Stimulated activated CD8-positive, alpha-beta memory T cell treated with anti-CD3 and anti-CD28 coated beads, Interleukin-15, amount 100 ng/mL, for 48 hours (primary cell): ENCODE measurements at places on chromosomes 13 and 19.

- DNase-seq, result peak; percentile 10
Observed at GRCh38 chr13:25037057-25037813, 58.7 kb upstream of the PABPC3 start.

GRCh38 chr13:111662451-111662850 lies 342.0 kb downstream of the TEX29 start:
- no peak for DNase-seq

- no peak for DNase-seq
Observed at GRCh38 chr13:60112771-60113170, 51.0 kb downstream of the DIAPH3 start.

GRCh38 chr19:1847684-1848398 lies 442 bp downstream of the REXO1 start:
- no peak for DNase-seq

DNA sequence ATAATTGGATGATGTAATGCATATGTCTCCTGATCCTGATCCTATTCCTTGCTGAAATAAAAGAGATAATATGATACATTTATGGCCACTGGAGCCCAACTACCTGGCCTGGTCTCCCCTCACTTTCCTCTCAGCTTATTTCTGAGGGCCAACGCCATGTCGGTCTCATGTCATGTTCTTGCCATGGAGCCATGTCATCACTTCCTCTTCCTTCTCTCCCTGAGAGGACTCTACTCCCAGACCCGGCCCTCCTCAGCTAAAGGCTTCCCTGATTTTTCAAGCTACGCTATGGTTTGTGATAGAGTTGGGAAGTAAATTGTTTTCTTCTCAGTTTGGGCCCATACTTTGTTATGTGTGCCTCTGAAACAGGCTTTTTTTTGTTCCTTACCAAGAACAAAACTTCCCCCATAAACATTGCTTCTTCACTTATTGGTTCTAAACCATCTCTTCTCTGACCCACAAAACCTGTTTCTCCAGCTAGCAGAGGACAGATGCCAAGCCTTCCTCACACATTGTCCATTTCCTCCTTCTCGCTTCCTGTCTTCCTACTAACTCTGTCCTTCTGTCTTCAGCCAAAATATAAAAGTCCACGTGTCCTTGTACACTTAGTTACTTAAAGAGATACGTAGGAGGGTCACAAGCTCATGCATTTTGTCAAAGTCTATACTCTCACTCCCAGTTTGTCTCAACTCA lies 319.9 kb upstream of the DACH1 start:
- DNase-seq, result no peak

DNA sequence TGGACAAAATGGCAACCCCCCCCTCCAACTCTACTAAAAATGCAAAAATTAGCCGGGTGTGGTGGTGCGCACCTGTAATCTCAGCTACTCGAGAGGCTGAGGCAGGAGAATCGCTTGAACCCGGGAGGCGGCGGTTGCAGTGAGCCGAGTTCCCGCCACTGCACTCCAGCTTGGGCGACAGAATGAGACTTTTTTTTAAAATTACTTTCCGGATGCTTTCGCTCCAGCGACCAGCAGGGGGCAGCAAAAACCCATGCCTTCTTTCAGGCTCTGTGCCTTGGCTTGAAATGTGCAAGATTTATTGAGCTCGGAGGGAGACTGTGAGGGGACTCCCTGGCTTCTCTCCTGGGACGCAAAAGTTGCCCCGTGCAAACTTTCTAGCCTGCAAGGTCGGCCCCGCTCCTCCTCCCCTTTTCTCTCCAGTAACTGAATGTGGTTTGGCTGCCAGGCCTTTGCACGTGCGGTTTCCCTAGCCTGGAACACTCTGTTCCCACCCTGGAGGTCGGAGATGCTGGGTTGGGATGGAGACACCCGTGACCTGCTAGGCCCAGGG lies 61.4 kb upstream of the NFIC start:
- DNase-seq, result peak; percentile 46

- no peak for DNase-seq
Observed at GRCh38 chr13:81738364-81738763, 1397.4 kb upstream of the SPRY2 start.

- no peak for DNase-seq
Observed at GRCh38 chr13:32430018-32430747, 2.3 kb upstream of the N4BP2L1 start.

DNA sequence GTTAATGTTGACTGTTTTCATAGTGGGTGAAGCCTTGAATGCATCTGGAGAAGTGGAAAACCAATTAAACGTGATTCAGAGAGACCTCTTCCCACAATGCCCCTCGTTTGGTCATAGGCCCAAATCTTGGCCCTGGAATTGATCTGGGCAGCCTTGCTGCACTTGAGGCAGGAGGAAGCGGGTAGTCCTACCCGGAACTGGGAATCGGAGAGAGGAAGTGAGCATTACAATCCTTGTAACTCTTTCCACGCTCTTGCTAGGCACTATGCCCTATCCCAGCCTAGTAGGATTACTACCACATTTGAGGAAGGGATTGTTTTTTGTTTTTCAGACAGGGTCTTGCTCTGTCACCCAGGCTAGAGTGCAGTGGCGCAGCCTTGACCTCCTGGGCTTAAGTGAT lies 3.6 kb downstream of the KCNK6 start:
- no peak for DNase-seq

DNA sequence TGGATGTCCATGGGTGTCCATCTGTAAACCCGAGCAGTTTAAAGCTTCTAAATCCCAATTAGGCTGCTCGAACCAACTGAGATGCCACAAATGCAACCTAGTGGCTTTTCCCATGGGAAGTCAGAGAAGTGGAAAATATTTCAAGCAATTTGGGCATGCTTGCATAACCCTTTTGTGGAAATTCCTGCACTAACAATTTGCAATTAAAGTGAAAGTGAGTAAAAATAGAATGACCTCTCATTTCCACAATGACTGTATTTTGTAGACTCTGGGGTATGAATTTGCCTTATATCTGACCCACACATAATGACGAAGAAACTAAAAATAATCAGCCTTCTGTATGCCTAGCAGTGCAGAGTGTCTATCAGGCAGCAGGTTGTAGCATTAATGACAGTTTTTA lies 91.8 kb upstream of the TSC22D1 start:
- no peak for DNase-seq

DNA sequence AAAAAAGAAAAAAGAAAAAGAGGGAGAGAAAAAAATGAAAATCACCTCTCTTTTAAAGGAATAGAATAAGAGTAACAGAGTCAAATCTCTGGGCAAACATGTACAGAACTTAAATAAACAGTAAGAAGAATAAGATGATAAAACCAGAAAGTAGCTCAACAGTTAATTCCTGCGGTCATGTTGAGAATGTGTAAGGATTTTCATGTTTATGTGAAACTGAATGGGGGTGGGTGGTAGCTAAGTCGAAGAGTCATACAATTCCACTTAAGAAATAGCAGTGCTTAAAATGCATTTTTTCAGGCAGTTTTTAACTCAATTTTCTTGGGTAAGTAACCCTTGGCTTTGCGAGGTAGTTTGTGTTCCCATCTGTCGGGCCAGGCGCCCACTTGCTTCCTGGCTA lies 60.9 kb downstream of the PEX11G start:
- DNase-seq, result no peak

DNA sequence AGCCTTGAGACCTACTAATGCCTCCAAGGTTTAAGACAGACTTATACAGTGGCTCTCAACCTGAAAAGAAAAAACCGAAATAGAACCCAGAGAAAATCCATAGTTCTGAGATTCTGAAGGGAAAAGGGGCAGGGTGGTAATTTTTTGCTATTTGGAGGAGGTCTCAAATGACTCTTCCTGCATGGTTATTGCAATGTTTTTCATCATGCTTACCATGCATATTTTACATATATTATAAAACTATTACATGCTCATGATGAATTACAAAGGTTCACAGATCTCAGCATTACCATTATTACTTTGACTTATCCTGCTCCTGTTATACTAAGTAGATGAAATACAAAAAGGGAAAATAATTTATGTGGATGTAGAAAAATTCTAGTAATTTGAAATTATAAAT lies 47.6 kb downstream of the N4BP2L2 start:
- DNase-seq, result no peak

- peak; percentile 18 for DNase-seq
Observed at GRCh38 chr19:45179072-45179891, 698 bp downstream of the BLOC1S3 start.

- no peak for DNase-seq
Observed at GRCh38 chr19:2546128-2547032, 70.5 kb downstream of the GADD45B start.

- no peak for DNase-seq
Observed at GRCh38 chr13:63010072-63010658, 1594.5 kb upstream of the PCDH20 start.

- DNase-seq, result no peak
Observed at GRCh38 chr19:7662657-7663056, 6.2 kb upstream of the RETN start.

DNA sequence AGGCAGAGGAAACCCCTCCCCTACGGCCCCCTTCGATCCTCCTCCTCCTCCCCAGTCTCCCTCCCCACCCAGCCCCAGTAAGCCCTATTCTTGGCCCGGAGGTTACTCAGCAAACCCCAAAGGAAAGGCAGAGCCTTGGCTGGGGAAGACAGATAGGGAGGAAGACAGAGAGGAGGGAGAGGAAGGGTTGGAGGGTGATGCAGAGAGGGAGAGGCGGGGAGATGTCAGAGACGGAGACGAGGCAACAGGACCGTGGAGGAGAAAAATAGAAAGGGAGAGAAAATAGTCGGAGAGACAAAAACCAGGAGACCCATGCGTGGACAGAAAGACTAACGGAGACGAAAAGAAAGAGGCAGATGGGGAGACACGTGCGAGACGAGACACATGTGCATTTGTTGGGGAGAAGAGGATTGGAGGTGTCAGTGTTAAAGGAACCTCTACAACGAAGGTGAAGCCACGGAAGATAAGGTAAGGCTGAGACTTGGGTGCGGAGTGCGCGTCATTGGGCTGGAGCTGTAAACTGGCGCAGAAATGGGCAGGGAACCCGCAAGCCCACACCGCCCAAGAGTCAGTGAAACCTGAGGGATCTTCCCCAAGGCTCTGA lies 2.9 kb downstream of the TGFB1 start:
- DNase-seq, result no peak

GRCh38 chr19:18074192-18074591 lies 12.5 kb downstream of the IL12RB1 start:
- no peak for DNase-seq

DNA sequence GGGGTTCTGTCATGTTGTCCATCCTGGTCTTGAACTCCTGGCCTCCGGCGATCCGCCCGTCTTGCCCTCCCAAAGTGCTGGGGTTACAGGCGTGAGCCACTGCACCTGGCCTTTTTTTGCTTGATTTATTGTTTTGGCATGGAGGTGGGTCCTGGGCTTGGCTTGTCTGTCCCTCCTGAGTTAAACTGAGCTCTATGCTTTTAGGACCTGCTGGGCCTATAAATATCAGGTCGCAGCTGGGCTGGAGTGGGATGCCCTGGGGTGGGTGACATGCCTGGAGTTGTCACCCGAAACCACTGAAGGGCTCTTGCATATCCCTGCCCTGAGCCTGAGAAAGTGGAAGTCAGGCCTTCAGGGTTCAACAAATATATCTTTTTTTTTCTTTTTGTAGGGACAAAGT lies 5.5 kb downstream of the ARRDC5 start:
- DNase-seq, result no peak

DNA sequence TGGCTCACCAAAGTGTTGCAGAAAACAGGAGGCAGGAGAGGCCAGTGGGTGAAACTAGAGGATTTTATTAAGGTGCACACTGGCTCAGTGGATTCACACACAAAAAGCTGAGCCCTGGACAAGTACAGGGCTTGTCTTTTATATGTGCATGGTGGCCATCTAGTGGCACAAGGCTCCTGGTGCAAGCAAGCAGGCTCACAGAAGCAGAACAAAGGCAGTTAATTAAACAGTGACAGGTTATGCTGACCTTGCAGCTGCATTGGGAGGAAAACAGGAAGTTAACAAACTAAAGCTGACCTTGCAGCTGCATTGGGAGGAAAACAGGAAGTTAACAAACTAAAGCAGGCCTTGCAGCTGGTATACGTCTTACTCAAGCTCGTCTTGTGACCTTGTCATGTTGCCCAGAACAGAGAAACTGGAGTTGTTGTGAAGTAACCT lies 65.3 kb upstream of the ZNF681 start:
- no peak for DNase-seq

GRCh38 chr13:71320452-71320851 lies 546.6 kb downstream of the DACH1 start:
- no peak for DNase-seq

DNA sequence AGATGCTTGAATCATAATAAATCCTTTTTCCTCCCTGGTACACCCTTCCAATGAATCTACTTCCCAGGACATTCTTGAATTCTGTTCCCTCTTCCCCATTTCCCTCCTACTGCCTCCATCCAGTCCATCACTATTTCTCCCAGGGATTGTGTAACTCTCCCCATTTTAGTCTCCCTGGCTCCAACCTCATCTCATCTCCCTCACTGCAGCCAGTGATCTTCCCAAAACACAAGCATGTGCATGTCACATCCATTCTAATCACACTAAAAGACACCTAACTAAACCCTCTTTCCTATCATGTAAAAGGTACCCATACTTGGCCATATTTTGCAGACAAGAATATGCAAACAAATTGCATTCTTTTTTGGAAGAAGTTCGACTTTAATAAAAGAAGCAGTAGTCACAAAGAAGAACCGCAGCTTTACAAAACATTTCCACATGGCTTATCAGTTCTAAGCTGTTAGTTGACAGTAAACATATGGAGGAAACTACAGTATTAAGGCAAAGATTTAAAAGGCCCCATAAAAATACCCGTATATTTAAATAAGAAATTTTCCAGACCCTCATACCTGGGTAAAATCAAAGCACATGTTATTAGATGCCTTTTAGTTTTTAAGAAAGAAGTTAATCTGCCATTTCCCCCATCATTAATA lies 111.0 kb downstream of the KCTD12 start:
- DNase-seq, result no peak

GRCh38 chr19:14407605-14408484 lies 11.3 kb downstream of the DDX39A start:
- DNase-seq, result no peak

- no peak for DNase-seq
Observed at GRCh38 chr19:36125557-36125956, 10.3 kb downstream of the TBCB start.

- DNase-seq, result no peak
Observed at GRCh38 chr13:34207872-34208271, 389.9 kb downstream of the RFC3 start.

GRCh38 chr19:55355213-55355821 lies 798 bp upstream of the COX6B2 start:
- no peak for DNase-seq

DNA sequence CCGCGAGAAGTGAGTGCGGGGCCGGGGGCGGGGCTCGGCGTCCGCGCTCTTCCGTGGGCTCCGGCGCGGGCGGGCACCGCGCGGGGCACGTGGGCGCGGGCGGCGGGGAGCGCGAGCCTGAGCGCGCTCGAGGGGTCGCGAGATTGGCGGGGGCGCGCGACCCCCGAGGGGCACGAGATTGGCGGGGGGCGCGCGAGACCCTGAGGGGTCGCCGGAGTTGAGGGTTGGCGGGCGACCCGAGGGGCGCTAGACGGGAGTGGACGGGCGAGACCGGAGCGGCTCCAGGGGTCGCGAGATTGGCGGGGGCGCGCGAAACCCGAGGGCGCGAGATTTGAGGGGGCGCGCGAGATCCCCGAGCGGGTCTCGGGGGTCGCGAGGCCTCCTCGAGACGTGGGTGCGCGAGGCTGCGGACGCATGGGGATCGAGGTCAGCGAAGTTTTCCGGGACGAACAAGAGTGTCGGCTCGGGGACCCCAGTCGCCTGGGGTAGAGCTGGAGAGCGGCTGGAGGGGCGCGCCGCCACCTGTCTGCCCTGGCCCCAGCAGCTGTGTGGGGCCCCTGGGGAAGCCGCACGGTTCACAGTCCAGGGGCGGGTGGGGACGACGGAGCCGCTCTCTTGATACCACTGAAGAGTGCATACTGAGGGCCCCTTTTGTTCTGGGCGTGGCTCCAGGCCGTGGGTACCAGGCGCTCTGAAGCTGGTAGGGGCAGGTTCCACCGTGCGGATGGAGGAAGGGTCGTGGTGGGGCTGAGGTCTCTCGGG lies 682 bp downstream of the SSBP4 start:
- DNase-seq, result no peak
